ENCODE measurements at places on chromosomes 6 and 20.

GRCh38 chr6:52371656-52372191 lies 9.8 kb downstream of the PAQR8 start:
- DNase-seq: no peak

GRCh38 chr6:162951164-162951743 lies 223.5 kb downstream of the PACRG start:
- DNase-seq: no peak

DNA sequence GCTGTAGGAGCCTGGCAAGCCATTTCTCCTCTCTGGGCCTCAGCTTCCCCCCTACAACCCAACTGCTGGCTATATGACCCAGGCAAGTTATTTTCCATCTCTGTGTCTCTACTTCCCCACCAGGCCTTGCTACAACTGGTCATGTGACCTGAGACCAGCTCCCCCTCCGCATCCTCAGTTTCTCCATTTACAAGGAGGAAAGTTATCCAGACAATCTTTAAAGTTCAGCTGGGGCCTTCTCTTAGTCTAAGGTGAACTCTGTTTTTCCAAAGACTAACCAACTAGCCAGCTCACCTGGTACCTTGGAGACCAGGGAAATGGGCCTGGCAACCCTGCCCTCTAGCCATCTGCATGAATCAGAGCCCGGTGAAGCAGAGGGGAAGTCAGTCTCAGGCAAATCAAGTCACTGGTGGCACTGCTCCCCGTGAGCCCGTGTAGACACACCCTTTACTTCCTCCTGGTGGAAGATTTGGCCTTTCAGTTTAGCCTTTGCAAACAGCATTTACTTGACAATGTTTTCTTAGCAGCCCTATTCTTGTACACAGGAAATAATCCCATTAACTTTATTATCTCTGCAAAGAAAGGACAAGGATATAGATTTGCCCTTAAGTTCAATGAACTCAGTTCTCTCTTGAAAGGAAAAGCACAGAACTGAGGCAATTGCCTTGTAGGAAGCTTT lies 157.7 kb downstream of the VEGFA start:
- DNase-seq: no peak

DNA sequence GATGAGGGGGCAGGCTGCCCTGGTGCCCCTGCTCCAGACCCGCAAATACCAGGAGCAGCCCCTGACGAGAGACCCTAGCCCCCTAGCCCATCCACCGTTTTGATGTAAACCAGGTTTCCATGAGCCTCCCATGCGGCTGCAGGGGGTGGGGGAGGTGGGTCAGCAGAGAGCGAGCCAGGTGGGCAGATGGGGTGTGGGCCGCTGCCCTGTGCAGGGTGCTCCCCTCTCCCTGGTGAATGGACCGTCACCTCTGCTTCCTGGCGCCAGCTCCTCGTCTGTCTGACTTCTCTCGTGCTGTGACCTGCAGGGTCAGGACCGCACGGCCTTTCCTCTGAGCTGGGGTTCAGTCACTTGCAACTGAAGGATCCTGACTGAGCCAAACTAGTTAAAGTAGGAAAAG lies 15.7 kb upstream of the BHLHE23 start:
- DNase-seq: no peak

GRCh38 chr6:157908369-157909281 lies 73.0 kb upstream of the SYNJ2 start:
- DNase-seq: no peak

- no peak for DNase-seq
Observed at GRCh38 chr6:132070356-132070755, 119.2 kb upstream of the CCN2 start.

DNA sequence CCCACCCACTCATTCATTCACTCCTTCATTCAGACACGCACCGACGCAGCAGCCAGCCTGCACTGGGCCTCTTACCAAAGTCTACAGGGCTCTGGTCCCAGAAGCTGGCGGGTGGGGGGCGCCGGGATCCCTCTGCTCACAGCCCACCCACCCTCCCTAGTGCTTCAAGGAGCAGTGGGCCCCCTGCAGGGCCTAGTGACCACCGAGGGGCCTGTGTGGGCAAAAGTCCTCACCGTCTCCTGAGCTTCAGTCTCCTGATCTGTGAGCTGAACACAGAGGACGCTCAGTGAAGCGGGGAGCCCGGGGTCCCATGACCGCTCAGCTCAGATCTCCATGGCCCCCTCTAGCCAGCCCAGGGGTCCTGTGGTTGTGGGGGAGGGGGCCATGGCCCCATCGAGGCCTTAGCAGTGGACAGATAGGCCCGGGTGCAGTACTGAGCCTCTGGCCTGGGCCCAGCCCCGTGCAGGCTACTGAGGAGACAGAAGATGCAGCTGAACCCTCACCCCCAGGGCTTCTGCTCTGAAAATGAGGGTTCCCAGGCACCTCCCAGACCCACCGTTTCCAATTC lies 33.4 kb upstream of the MRGBP start:
- no peak for DNase-seq

DNA sequence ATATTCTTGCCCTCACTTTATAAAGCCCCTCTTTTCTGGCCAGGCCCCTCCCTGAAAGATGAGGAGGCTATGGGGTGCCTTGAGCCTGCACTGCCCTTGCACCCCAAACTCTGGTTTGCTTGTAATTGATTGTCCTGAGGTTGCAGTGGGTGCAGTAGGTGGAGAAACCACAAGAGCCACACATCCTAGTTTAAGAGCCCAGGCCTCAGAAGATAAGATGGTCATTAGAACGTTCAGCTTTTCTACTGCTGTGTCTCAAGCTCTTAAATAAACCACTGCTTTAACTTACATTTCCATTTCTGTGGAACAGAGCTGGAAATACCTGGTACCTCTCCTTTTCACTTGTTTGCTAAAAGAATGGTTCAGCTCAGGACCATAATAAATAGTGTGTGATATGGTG lies 9.0 kb downstream of the MRAP2 start:
- DNase-seq: no peak

GRCh38 chr6:83838727-83839126 lies 14.4 kb upstream of the RIPPLY2 start:
- no peak for DNase-seq

DNA sequence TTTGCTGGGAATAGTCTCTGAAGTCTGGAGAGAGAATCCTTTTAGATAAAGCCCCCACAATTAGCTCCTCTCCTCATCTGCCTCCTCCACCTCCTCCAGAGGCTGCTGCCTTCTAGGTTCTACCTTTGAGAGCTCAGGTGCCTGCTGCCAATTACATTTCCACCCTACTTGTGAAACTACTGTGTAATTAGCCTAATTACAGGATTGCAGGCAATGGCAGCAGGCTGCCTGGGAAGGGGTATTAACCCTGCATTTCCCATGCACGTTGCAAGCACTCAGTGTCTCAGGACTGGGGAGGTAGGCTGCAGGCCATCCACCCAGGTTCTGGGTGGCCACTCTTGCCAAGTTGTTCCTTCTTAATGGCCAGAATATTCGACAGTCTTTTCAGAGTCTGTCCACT lies 215.6 kb upstream of the ZNF217 start:
- no peak for DNase-seq

DNA sequence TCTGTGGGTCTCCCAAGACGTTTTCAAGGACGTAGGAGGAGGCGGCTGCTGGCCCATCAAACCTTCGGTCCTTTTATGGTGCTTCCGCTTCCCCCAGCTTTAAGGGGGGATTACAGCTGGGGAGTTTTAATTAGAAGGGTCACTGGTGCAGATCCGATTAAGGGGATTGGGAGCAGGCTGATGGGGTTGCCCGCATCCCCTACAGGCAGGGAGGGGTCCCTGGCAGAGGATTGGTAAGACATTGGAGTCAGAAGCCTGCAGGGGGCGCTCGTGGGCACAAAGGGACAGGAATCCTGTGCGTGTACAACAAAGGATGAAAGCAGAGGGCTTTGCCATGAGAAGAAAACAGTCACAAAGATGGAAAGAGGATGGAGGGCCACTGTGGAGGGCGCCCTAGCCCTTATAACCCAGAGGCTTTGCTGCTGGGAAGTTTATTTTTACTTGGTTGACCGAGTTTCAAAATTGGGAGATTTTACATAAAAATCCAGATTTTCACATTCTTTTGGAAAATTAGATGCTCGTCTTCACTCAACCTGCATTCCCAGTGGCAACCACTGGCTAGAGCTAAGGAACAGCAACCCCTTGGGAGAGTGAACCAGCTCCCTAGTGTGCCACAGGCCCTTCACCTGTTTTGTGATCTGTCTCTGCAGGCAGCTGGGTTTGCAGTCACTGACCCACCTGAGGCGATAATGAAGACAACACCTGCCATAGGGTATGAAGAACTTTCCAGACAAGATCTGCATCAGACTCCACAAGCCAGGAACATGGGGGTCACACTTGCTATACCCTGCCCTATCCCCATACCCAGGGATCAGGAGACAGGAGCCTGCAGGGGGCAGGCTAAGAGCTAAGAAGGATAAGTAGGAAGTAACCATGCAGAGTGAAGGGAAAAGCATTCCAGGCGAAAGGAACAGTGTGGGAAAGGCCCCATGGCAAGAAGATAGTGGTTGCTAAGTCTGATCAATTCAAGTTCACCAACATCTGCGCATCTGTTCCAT lies 97.7 kb downstream of the KCNB1 start:
- peak; percentile 44 for DNase-seq

DNA sequence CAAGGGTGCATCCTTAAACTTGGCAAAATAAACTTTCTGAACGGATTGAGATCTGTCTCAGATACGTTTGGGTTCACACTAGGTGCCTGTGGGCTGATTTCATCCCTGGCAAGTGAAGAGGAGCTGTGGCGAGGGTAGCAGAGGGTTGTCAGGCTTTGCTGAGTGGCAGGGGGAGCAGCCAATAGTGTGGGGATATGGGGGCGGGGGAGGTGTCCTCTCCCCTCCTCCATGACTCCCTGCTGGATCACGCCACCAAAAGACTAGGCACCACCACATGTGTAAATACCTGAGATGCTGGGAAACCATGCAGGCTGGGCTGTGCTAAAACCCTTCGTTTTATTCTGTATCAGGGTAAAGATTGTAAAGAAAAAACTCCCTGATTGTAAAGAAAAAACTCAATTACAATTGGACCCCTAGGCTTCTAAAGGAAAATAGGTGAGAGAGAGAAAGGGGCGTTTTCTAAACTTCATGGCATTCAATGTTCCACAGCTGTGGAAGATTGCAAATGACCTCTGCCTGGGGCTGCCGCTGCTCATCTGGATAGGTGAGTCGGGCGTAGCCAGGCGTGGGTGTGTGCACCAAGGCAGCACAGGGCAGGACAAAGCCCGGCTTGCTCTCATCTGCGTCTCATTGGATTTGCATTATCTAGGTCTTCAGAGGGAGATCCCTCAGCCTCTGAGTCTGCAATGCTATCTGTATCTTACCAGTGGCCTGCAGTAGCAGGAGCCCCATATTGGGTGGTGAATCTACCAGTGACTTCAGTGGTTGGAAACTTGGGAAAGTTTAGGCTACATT lies 26.9 kb upstream of the ADTRP start:
- no peak for DNase-seq

GRCh38 chr20:37988306-37988954 lies 44.8 kb downstream of the TTI1 start:
- no peak for DNase-seq

GRCh38 chr6:118367314-118367713 lies 180.8 kb upstream of the PLN start:
- DNase-seq: no peak

- DNase-seq: no peak
Observed at GRCh38 chr20:51043811-51044210, 20.9 kb upstream of the KCNG1 start.

GRCh38 chr20:53652090-53652858 lies 58.6 kb upstream of the ZNF217 start:
- DNase-seq: no peak

GRCh38 chr20:2473516-2473915 lies 2.9 kb upstream of the SNRPB start:
- peak; percentile 28 for DNase-seq

- DNase-seq: no peak
Observed at GRCh38 chr20:23003881-23004460, 31.1 kb upstream of the SSTR4 start.

DNA sequence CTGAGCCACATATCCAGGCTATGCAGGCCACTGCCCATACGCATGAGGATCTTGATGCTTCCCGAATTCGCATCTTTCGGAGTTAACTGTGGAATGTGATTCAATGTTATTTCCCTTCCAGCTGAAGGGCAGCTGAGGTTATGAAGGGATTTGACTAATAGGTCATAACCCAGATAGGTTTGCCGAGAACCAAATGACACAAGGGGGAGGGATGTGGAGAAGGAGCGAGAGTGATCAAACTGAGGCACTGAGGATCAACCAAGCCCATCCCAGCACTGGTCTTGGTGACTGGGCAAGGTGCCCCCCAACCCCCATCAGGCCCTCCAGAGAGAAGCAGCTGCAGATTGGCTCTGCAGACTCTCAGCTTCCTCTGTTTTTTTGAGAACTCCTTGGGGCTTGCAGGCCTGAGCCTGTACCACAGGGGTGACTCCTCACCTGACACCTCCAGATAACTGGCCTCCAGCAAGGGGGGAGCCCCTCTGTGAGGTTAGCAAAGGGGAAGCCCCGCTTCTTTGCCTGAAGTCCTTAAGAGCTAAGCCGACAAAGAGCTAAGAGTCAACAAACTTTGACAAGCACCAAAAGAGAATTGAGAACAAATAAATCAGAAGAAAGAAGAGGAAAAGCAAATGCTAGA lies 185.9 kb downstream of the PDE7B start:
- DNase-seq: peak; percentile 32

- DNase-seq: peak; percentile 6
Observed at GRCh38 chr20:17172836-17173516, 53.9 kb upstream of the PCSK2 start.

DNA sequence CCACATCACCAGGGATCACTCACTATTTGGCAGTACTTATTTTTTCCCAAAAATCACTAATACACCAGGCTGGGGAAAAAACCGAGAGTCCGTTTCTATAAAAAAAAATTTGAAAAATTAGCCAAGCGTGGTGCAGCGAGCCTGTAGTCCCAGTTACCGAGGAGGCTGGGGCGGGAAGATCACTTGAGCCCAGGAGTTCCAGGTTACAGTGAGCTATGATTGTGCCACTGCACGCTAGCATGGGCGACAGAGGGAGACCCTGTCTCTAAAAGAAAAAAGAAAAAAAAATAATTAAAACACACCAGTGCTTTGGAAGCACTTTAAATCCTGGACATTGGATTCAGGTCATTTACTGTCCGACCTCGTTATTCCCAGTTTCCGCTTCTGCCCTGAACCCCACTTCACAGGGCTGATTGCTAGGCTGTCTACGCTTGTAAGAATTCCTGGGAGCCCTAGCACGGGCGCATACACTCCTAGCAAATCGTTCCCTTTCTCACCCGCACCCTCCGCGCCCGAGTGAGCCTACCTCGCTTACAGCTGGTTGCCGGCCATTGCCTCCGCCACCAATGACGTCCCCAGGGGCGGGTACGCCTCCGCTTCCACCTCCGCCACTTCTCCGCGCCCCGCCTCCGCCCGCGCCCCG lies at the start of gene TPMT:
TPMT (minus strand) TSS at position 571 of the 643 bp plus-strand sequence. CDS start 5,950 bp downstream, outside the sequence.
- DNase-seq: no peak

DNA sequence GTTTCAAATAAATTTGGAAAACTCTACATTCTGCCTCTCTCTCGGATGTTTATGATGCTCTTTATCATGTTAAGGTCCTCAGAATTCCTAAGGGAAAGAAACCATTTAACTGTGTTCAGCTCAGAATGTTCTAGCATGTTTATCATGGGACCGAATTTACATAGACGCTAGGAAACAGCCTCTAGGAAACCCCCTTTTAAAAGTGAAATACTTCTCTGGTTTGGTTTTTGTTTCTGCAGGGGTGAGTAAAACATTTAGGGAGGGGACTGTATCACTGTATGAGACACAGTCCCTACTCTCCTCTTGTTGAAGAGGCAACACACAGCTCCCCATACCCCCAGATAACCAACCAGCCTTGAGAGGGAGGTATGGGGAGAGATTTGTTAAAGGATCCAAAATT lies 267.6 kb upstream of the SUPT3H start:
- no peak for DNase-seq

GRCh38 chr6:19851241-19852089 lies 14.3 kb downstream of the ID4 start:
- DNase-seq: peak; percentile 88

GRCh38 chr6:35049900-35050756 lies 91.0 kb downstream of the TCP11 start:
- DNase-seq: peak; percentile 77

All from AG08395 (cell line).